ENCODE measurements at places on chromosomes 16 and 17.

DNA sequence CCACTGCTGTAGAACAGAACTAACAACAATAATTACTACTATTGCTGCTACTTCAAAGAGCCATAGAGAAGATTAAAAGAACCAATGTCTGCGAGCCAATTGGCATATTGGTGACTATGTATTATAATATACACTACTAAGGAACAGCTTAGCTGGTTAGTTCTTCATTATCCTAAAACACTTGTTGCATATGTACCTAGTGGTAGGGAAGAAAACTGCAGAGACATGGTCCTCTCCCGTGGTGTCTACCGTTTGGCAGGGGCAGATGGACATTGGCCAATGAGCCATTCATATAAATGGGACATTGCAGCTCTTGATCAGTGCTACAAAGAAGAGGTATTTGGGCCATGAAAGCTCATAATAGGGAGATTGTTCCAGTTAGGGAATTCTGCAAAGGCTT is 46.4 kb upstream of the CLEC3A start:
- DNase-seq, result no peak

DNA sequence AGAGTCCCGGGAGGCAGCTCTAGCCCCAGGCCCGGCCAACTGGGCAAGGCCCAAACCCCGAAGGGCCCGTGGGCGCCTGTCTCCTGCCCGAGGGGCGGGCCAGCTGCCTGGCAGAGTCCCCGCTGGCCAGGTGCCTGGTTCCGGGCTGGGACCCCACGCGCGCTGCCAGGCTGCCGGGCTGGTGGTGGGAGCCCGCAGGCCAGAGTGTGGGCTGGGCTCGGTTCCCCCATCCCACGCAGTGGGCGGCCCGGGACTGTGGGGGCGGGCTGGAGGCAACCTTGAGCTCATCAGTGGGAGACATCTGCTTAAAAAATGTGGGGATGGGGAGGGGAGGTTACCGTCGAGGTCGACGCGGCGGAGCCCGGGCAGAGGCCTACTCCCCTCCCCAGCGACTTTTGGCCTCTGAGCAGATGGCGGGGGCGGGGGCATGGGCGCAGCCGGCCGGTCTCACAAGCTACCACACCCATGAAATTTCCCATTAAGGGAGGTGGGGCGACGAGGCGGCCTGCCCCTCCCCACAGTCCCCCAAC is 176.4 kb upstream of the GSE1 start:
- no peak for DNase-seq

DNA sequence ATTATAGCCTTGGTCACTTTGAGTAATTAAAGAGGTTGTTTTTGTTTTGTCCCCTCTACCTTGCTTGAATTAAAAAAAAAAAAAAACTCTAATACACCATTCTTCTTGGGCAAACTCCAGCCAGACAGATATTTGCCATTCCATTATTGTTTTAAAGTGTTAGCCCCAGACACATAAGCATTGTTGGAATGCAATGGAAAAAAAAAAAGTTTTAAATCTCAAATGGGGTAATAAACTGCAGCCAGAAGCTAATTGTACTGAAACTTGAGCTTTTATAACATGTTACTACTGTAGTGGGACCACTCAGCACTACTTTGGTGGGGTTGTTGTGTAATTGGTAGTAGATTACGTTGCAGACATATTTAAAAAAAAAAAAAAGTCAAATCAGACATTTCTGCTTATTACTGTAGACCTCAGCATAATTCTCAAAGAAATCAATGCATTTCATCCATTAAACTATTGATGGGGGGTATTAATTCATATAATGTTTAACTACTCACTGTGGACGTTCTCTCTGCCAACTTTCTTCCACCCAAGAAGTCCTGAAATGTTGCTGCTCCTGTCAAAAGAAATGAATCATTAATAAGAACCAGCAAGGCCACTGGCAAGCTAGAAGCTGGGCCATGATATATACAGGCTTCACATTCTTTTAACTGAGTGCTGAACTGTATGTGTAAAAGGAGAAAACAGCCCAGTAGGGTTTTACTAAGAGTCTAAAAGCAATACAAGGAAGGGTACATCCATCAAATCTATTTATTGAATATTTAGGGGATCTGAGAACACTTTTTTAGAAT is 626.6 kb upstream of the SOX9 start:
- DNase-seq, result no peak

DNA sequence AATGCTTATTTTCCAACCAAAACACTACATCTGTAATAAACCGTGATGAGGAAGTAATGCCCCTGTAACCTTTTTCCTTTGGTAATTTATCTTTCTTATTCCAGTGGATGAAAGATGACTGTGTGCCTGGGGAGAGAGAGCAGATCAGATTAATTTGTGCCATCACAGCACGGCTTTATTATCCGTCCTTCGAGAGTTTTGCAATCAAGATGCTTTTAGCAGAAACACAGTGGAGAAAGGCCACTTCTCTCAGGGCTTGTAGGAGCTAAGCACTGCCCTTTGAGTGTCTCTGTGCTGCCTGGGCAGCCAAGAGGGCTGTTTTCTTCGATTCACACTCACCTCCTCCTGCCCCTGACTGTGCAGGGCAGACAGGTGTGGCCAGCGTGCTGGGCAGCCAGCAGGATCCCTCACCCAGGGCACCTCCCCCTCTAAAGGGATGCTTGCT is 190.2 kb downstream of the PRKCA start:
- no peak for DNase-seq

GRCh38 chr16:51161440-51162195 is 10.5 kb upstream of the SALL1 start:
- DNase-seq, result no peak

DNA sequence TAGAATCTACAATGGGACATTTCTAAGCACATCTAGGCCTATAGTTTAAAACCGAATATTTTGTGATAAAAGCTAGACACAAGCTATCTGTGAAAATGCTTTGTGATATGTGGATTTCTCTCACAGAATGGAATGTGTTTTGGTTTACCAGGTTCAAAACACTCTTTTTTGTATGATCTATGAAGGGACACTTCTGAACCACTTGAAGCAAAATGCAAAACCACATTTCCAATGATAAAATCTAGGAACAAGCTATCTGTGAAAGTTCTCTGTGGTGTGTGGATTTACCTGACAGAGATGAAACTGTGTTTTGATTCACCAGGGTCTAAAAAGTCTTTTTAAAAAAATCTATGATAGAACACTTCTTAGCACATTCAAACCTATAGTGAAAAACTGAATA is 2192.4 kb downstream of the TP53TG3F start:
- DNase-seq, result no peak

- no peak for DNase-seq
Observed at GRCh38 chr16:61564716-61565115, 471.5 kb downstream of the CDH8 start.

DNA sequence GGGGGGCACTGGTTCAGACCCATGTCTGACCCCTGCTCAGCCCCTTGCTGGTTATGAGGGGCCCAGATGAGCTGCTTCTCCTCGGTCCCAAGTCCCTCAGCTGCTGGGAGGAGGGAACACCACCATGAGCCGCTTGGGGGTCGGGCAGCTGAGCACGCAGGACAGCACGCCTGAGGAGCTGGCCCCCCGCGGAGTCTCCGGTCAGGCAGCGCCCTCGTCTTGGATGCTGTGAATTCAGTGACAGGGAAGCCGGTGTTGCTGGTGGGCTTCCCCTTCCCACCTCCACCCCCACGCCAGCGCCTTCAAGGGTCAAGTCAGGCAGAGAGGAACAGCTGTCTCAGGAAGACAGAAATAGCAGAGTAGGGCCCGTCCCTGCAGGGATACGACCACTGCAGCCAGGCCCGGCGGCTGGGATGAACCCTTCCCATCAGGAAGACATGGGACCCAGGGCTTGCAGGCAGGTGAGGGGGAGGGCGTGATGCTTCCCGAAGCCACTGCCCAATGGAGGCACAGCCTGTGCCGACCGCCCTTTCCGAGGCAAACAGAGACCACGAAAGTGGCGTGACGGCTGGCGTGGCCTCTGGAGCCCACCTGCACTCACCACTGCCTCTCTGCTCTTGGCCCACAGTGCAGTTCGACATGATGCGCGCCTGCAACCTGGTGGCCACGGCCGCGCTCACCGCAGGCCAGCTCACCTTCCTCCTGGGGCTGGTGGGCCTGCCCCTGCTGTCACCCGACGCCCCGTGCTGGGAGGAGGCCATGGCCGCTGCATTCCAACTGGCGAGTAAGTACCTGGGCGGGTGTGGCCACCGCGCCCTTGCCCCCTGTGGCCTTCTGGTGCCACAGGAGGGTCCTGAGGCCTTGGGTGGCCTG is 8.1 kb downstream of the TMEM204 start:
- no peak for DNase-seq

DNA sequence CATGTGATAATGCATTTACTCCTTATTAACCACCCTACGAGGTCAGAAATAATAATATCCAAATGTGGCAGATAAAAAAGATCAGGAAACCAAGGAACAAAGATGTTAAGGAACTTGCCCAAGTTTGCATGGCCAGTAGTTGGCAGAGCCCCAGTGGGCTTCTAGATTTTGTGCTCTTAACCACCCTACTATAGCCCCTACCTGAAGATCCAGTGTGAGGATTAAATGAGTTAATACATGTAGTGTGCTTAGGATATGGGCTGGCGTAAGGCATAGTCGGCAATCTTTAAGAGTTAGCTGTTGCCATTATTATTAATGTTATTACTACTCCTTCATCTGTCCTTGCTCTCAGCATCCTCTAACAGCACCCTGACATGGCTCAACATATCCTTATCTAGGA is 153.4 kb downstream of the SDK2 start:
- DNase-seq, result no peak

GRCh38 chr17:47998044-47998443 is 27.1 kb downstream of the CDK5RAP3 start:
- no peak for DNase-seq

GRCh38 chr17:48378708-48379392 is 51.2 kb downstream of the SKAP1 start:
- no peak for DNase-seq

DNA sequence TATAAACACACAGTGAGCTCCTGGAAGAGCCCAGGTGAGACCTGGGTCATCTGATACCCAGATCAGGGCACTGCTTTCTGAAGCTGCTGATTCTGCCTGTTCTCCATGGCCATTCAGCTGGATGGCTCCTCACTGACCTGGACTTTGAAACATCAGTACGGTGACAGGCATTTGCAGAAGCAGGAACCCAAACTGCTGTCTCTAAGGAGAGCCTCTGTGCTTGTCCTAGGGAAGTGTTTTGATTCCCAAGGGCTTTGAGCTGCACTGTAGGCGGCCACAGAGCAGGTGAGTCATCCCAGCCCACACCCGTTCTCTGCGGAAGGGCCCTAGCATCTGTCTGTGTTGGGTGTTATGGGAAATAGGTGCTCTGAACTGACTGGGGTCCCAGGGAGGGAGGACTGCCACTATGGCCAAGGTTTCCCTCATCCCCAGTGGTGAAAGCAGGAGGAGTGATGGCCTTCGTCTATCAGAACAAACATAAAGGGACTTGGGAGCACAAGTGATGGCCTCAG is 60.7 kb upstream of the ADCY9 start:
- DNase-seq, result no peak

DNA sequence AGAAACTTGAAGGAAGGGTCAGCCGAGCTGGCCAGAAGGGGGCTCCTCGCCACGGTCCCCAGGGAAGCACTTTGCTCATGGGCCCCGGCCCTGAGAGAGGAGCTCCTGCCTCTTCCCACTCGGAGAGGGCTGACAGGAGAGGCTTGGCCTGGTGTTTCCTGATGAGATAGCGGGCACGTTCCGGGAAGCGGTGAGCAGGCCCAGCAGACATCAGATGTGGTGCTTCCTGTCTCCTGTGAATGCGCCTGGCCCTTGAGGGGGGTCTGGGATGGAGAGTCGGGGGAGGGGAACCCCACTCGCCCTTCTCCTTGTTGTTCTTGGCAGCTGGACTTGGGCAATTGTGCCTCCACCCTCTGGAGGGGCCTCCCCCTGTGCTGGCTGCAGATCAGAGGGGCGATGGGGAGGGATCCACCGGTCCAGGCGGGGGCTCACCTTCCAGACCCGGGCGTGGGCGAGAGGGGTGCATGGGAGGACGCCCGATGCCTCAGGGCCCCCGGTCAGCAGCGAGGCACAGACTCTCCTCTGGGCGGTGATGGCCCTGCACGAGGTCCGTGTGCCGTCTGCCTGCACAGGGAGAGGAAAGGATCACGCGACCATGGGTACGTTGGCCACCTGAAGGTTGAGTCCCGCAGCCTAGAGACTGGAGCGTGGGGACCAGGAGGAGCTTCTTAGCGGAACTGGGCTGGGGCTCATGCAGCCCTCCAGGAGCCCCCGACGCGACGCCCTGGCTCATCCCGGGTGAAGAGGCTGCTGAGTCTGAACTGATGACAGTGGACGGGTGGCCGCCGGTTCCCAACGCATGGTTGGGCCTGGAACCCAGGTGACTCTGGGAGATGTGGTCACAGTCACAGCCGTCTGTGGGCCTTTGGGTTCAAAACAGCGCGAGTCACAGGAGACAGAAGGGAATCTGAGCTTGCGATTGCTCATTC is 25.4 kb downstream of the METRNL start:
- DNase-seq, result no peak

- DNase-seq, result no peak
Observed at GRCh38 chr17:80631142-80632045, 86.8 kb downstream of the RPTOR start.

- no peak for DNase-seq
Observed at GRCh38 chr17:49444384-49444783, 29.7 kb upstream of the PHB1 start.

- DNase-seq, result no peak
Observed at GRCh38 chr17:34651402-34651811, 72.0 kb downstream of the TMEM132E start.

GRCh38 chr17:72489272-72489641 is 368.4 kb downstream of the SOX9 start:
- no peak for DNase-seq
